ENCODE measurements at places on chromosomes 2 and 18.

- no peak for DNase-seq
Observed at GRCh38 chr2:114170070-114170469, 272.4 kb upstream of the DPP10 start.

DNA sequence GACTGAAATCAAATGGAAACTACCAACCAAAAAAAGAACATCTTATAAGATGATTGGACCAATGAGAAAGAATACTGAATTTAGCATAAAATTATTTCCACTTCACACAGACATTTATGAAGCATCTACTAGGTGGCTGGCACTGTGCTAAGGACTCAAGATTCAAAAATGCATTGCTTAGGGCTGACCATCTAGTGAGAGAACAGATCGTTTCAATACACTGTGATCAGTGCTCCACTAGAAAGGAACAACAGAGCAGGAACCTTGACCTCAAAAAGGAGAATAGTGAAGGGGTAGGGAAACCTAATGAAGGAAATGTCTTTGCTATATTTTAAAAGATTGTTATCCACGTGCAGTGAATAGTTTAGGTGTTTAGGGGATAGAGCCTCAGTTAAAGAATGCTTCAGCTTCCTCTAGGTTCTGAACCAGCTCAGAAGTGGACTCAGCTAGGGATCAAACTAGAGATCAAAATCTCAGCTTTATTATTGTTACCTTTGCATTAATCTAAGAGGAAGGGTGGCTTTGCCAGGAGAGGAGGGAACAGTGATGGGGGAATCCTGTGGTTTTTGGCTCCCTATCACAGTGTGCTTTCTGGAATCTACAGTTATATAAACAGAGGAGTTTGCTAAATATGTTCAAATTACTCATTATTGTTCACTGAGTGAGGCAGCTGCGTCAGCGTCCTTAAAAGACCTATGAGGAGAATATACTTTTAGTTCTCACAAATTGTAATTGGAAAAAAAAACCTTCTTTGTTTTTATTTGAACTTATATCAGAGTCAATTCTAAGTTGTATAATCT is 16.2 kb upstream of the BBS5 start:
- no peak for DNase-seq

DNA sequence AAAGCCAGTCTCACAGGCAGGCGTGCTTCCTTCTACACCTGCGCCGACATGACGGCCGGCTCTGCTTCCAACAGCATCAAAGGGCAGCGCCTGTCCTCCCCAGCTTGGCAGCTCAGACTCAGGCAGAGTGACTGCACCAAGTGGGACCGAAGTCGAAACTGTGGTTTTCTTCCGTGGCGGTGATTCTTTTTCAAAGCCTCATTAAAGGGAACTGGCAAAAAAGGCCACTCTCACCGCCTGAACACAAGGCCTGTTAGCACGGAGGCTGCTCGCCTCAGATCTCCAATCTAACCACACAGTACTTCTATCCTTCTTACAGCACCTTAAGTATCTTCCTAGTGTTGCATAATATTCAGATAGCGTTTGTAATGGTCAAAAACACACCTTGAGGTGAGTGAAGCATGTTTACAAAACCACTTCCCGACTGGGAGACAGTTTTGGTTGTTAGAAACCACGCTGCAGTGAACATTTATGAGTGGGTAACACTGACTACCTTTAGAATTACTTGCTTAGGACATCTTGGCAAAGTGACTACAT is 236.4 kb downstream of the HDAC4 start:
- no peak for DNase-seq

DNA sequence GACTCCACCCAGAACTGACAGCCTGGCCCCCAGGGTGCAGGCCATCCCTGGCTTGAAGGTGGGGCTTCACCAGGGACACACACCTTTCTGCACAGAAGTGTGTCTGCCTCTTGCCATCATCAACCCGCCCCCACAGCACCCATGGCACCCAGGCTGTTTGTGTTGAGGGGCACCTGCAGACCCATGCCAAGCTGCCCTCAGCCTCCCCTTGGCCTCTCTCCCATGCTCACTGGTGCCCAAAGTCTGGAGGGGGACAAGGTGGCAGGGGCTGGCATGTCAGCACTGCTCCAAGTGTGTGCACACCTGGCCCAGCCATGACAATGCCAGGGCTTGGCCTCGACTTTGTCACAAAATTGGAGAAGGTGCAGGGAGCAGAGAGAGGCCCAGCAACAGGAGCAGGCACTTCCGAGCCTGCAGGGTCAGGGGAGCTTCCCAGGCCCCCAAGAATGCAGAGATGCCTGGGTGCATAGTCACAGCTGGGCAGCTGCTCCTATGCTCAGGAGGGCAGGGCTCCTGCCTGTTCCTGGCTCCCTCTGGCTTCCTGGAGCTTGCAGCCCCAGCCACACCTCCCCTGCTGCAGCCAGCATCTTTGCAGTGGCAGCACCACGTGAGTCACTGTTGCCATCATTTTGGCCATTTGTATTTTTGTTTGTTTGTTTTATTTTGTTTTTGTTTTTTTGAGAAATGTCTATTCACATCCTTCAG is 280.6 kb upstream of the UBE2E3 start:
- DNase-seq = no peak

- DNase-seq = no peak
Observed at GRCh38 chr2:218870984-218871344, 9.7 kb upstream of the WNT10A start.

- no peak for DNase-seq
Observed at GRCh38 chr2:129756276-129756675, 223.2 kb upstream of the RAB6C start.

GRCh38 chr2:226130192-226130591 is 669.4 kb downstream of the IRS1 start:
- DNase-seq = no peak

GRCh38 chr2:165839610-165840009 is 45.6 kb upstream of the GALNT3 start:
- DNase-seq = no peak

DNA sequence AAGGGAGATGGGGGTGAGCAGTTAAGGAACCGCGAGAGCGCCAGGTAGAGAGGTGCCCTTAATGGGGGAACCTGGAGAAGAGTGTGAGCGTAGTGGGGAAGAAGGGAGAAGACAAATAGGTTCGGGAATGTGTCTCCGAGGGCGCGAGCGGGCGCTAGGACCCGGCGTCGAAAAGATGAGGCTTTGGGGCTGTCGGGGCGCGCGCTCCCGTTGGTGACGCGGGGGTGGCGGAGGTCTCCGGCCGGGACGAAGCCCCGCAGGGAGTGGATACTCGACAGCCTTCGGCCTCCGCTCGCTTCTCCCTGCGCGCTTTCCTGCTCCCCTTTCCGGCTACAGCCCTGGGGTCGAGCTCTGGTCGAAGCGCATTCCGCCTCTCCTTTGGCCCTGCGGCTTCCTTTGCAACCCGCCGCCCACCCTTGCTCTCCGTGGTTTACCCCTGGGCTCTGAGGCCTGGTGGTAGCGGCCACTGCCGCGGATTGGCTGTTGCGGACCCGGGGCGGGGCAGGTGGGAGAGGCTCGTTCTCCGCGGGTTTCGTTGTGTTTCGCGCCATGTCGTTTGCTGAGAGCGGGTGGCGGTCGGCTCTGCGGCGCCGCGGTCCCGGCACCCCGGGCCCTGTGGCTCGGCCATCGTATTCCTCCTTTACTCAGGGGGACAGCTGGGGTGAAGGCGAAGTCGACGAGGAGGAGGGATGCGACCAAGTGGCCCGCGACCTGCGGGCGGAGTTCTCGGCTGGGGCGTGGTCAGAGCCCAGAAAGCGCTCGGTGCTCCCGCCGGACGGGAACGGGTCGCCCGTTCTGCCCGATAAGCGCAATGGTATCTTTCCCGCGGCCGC is at the start of gene ARL6IP6:
ARL6IP6 (plus strand) TSS at position 545 of the 833 bp plus-strand sequence; CDS start at position 550, 5 bp downstream.
- DNase-seq = peak; percentile 78

DNA sequence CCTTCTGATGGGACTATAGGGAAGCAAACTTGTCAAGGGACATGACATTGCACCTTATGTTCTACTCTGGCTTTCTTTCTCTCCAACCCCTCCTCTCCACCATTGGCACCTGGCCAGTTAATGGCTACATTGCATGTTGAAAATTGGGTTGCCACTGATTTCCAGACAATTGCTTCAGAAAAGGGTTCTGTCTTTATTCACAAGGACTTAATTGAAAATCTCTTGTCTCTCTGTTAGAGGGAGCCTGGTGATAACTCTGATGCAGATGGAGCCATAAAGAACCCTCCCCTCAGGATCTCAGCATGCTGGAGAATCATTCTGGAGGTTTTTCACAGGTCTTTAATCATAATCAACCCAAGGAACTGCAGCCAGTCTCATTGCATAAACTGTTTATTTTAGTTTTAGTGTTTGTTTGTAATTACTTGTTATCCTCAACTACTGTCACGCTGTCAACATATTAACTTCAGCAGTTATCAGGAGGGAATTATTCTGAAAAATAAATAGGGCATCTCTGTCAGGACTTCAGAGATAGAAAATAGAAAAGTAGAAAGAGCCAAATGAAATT is 316.8 kb downstream of the RIT2 start:
- no peak for DNase-seq

DNA sequence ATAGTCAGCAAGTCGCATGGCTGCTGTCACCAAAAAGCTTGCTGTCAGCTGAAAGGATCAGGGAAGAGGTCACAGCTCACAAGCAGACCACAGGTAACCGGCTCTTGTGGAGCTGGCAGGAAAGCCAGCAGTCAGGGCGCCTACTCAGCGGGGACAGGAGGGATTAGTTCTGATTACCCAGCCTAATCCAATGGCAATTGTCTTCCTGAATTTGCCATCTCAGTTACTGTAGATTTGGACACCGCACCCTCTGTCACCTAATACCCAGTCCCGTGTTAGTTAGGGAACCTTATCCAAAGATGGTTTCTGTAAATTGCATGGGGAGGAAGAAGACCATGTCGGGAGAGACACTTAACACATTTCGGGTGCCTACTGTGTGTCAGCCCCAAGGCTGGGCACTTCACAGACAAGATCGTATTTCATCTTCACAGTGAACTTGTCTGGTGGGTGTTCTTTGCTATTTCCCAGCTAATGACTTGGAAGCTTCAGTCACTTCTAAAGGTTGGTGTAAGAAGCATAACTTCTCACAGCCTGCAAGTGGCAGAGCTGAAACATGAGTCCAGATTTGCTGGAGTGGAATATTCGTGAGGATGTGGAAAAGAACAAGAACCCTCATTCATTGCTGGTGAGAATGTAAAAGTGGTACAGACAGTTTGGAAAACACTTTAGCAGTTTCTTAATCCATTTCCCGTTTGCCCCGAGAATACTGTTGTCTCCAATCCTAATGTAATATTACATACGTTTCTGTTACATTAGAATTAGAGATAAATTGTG is 9.9 kb downstream of the ALPK2 start:
- DNase-seq = no peak

DNA sequence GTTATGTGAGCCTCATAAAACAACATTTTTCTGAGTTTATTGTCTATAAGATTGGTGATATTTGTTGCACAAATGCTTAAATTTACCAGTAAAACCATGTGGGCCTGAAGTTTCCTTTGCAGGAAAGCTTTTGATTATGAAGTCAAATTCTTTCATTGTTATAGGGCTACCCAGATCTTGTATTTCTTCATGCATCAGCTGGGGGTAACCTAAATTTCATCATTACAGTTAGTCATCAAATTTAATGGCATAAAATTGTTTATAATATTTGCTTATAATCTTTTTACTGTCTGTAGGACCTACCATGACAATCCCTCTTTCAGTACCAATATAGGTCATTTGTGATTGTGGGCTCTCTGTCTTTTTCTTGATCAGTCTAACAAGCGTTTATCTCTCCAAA is 47.8 kb downstream of the SMAD2 start:
- DNase-seq = no peak

- no peak for DNase-seq
Observed at GRCh38 chr2:35443087-35443486, 912.5 kb upstream of the CRIM1 start.

GRCh38 chr2:208373460-208374089 is 33.0 kb upstream of the PTH2R start:
- DNase-seq = peak; percentile 64

DNA sequence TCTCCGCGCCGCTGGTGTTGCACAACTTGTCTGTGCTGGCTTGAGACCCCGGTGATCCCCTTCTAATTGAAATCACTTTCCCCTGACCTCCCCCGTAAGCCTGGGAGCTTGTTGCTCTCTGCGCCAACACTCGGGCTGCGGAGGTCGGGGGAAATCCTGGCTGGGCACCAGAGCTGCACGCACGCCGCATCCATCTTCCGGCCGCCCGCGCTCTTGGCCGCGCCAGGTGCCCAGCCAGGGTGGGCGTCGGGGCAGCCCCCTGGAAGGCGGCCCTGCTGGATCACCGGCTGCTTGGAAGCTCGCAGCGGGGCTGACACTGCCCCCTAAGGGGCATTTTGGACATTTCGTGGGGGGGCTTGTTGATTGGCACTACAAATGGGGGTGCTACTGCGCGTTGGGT is 280.3 kb upstream of the SKOR2 start:
- no peak for DNase-seq

- peak; percentile 42 for DNase-seq
Observed at GRCh38 chr2:25201265-25201664, 32.9 kb upstream of the POMC start.

- DNase-seq = no peak
Observed at GRCh38 chr2:211144078-211144477, 587.7 kb downstream of the CPS1 start.

GRCh38 chr2:109218087-109218791 is 89.2 kb downstream of the SH3RF3 start:
- no peak for DNase-seq

GRCh38 chr2:220664272-220665107 is 907.6 kb downstream of the EPHA4 start:
- no peak for DNase-seq

GRCh38 chr2:45699032-45699658 is 47.7 kb downstream of the PRKCE start:
- DNase-seq = no peak

- DNase-seq = no peak
Observed at GRCh38 chr2:64946769-64947247, 42.4 kb upstream of the SLC1A4 start.

- DNase-seq = no peak
Observed at GRCh38 chr2:70321370-70321769, 19.5 kb upstream of the FAM136A start.

DNA sequence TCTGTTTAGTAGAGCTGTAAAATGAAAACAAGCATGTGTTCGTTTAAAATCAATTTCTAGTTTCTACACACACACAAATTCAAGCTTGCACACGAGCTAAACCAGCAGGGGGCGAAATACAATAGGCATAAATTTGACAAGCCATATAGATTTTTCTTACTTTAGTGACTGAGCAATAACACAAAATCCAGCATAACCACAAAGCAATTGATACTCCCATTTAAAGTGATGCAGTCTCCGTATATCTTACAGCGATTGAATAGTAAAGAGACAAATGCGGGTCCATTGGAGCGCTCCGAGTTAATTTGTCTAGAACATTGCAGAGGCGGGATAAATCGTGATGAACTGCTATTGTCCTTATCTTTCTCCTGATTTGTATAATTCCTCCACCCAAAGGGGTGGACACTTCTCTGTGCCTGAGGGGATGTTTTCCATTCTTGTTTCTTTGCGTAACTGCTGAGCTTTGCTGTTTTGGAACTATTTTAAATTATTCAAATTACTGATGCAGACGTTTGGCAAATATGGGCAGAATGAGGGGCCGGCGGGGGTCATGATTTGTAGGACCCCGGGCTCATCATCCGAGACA is 1.2 kb upstream of the AFTPH start:
- peak; percentile 22 for DNase-seq

GRCh38 chr18:69622184-69622583 is 221.5 kb downstream of the DOK6 start:
- DNase-seq = no peak

GRCh38 chr2:20187331-20187730 is 37.6 kb downstream of the SDC1 start:
- DNase-seq = no peak

Measured in HEK293T (cell line).